ENCODE measurements at places on chromosomes 7 and 10.

DNA sequence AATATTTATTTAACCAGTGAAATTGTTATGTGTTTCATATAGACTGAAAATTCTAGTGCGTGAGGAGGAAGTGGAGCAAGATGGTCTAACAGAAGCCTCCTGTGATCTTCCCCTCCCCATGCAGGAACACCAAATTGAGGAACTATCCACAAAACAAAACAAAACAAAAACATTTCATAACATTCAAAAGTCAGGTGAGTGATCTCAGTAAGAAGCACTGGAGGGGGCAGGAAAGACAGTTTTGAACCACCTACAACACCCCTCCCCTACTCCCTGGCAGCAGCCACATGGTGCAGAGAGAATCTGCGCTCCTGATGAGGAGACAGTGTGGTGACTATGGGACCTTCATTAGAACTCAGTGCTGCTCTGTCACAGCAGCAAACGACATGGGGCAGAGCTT is 221.9 kb upstream of the SEMA3C start:
- no peak for DNase-seq

- no peak for DNase-seq
Observed at GRCh38 chr7:114631249-114631822, 216.7 kb downstream of the FOXP2 start.

DNA sequence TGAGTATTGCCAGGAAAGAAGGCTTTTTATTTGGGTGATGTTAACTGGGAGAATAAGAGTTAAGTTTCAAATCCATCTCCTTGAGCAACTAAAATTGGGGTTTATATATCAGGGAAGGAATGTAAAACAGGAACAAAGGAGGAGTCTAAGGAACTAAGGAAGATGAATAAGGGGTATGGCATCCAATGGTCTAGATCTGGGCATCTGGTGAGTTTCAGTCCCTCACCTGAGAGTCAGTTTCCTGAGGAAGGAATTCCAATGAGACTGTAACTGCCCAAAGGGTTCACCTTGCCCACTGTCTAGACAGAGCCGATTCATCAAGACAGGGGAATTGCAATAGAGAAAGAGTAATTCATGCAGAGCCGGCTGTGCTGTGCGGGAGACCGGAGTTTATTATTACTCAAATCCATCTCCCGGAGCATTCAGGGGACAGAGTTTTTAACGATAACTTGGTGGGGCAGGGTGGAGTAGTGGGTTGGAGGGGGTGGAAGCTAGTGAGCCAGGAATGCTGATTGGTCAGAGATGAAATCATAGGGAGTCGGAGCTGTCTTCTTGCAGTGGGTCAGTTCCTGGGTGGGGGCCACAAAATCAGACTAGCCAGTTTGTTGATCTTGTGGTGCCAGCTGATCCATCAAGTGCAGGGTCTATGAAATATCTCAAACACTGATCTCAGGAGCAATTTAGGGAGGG is 188.3 kb upstream of the STK17A start:
- DNase-seq = no peak

DNA sequence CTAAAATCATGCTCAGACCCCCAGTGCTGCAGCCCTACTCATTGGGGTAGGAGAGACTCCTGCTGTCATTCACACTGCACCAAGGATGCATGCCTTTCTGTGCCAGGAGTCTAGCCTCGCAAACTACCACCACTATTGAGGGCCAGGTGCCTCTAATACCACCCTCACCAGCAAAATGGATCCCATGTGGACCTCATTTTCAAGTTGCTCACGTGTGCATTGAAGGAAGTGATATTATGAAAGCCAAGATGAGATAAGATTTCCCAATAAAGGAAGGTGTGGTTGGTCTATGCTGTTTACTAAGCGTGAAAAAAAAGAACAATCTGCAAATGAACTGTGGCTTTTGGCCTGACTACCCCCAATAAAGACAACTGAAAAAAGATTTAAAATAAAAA is 7.2 kb upstream of the LAMTOR4 start:
- no peak for DNase-seq

GRCh38 chr10:34177445-34177844 is 637.7 kb downstream of the PARD3 start:
- no peak for DNase-seq

- no peak for DNase-seq
Observed at GRCh38 chr7:24755541-24756407, 1.5 kb downstream of the GSDME start.

DNA sequence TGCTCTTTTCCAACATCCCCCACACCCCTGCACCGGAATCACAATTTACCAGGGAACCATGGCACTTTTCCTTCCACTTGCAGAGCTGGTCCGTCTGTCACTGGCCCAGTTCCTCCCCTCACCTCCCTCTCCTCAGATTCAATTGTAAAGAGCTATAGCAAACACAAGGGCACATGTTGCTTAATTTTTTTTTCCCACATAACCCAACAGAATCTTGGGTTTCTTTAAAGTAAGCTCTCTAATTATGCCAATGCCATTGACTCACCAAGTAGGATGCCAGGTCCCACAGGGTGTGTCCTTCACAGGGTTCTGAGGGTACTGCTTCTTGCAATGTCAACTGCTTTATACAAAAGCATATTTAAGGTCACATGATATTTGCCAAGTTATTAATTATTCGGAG is 262.2 kb downstream of the AUTS2 start:
- no peak for DNase-seq

- no peak for DNase-seq
Observed at GRCh38 chr7:35781200-35781701, 19.6 kb upstream of the SEPTIN7 start.

DNA sequence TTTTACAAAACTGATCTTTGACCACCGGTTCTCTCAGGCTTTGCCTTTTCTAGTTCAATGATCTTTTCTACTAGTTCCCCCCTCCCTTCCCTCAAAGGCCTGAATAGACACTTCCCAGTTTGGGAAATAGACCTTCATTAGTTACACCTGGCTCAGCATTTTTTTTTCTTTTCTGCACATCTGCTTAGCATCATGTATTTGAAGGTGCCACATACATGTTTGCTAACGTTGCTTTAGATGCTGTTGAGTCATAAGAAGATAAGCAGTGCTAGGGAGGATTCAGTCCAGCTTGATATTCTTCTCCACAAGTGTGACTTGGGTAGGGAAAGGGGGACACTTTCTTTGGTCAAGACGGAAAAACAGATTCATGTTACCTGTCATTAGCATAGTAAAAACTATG is 78.3 kb downstream of the BICC1 start:
- no peak for DNase-seq

DNA sequence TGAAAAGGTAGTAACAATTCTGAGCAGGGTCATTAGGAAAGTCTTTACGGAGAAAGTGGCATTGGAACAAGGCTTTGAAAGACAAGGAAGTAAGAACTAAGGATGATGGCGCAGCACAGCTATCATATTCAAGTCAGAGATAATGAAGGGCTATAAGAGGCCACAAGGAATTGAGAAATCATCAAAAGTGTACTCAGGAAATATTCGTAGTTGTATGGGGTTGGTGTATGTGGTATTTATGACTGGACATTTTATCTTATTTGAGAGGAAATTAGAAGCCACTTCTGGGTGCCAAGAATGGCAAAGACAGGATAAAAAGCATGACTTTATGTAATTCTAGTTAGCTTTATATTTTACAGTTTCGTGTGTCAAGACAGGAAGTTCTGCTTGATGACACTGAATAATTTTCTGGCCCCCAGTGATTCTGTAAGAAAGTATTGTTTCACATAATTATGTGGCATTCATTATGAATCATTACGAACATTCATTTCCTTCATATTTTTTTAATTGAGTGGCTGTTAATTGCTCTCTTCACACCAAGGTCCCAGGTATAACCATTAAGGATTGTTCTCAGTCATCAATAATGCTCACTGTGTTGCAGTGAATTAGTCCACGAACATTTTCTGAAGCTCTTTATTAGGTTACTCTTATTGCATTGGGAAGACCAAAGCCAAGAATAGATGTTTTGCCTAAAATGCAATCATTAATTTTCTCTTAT is 244.3 kb downstream of the PHF14 start:
- DNase-seq = no peak

DNA sequence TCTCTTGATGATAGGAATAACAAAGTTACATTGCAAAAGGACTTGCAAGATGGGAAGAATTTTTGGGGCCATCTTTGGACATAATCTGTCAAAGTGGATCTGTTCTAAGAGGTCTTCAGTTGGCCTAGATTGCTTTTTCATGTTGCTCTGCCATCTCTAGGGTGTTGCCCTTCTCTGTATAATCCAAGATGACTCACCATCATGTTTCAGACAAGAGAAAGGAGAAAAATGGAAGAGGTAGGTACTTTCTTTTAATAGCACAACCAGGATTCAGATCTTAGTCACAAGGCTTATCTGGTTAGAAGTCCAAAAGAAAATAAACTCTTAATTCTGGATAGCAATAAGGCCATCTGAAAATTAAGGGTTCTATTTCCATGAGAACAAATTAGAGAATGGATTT is 38.7 kb upstream of the FOXP2 start:
- DNase-seq = no peak

DNA sequence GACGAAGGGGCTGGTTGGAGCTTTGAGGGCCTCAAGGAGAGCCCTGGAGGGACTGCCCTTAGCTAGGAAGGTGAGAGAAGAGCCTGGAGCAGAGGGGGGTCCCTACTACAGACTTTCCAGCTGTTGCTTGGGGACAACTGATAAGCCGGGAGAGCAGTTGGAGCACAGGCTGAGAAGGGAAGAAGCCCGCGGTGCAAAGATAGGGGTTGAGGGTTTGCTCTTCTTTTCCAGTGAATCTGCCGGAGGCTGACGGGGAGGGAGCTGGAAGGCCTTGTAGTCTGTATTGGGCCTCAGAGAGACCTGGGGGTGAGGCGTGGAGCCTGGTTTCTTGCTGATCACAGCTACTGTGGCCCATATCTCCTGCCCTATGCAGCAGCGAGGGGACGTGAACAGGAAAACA is 23.7 kb downstream of the CYP26A1 start:
- no peak for DNase-seq

GRCh38 chr10:2284071-2284470 is 546.7 kb upstream of the ADARB2 start:
- DNase-seq = no peak

DNA sequence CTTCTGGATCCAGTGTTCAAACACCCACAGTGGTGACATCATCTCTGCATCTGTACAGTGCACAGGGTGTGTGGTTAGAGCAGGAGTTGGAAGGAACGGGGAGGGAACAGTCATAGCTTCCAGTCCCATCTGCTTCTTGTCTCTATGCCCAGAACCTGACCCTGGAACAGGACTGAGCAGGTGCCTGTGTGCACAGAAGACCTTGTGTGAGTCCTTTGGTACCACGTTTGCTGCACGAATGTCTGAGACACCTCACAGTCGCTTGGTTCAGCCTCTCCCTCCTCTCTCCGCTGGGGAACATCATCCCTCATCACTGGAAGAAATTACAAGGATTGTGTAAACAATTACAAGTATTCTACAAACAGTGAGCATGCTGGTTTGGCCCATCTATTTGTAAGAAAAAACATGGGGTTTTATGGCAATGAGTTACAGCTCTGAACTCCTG is 243.0 kb upstream of the KLF6 start:
- DNase-seq = no peak

DNA sequence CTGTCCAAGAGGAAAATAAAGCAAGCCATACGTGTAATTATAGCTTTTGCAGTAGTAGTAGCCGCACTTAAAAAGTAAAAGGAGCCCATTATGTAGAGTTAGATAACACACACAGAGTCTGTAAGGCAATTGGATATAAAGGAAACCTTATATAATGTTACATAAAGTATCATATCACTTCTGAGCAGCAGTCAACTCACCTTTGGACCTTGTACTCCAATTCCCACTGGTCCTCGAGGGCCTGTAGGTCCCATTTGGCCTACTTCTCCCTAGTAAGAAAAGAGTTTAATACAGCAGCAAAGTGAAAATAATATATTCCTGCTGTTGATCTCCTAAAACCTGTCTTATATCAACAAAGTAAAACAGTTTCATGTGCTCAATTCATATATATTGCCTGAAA is 83.6 kb downstream of the COL28A1 start:
- no peak for DNase-seq

- no peak for DNase-seq
Observed at GRCh38 chr10:110522365-110522988, 24.8 kb downstream of the DUSP5 start.

DNA sequence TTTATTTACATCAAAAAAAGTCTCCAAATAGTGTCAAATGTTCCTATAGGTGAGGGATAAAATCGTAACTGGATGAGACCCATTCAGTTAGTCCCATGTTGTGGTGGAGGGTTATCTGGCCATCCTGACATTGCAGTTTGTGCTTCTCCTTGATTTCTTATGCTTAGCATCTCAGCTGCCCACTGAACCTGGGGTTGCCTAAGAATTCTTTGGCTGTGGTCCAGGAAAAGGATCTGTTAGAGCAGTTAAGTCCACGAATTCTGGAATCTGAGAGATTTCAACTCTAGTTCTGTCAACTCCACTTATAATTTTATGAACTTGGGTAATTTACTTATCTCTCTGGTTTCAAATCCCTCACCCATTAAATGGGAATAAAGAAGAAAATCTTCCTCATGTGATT is 1673.4 kb downstream of the REEP3 start:
- no peak for DNase-seq

DNA sequence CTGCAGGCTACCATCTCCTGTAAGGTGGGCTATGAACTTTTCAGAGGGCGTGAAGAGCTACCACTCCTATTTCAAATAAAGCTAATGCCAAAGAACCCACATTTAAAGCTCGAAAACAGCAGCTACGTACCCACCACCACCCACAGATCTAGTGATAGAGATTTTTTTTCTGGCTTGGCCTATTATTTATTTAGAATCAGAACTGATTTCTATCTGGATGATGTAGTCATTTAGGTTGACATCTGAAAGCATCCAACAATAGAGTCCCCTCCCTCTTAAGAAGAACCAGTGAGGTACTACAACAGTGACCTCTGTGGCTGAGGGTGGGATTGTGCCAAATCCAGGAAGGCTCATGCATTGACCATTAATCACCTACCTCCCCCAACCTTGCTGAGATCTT is 113.8 kb upstream of the ADO start:
- DNase-seq = no peak

DNA sequence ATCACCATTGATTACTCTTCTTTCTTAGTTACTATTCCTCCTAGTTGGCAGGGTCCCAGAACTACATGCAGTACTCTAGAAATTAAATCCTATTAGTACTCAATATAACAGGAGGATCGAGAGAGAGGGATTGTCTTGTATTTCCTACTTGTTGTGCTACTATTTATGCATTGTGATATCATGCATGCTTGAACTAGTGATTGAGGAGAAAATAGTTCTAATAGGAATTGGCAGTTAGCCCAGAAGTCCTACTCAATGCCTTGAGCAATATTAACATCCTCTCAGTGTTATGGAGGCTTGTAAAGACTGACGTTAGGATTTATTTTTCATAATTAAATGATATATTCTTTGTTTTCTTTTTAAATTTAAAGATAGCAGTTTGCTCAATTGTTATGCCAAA is 67.4 kb downstream of the FOXP2 start:
- no peak for DNase-seq

GRCh38 chr10:123571978-123572377 is 94.2 kb upstream of the GPR26 start:
- no peak for DNase-seq

DNA sequence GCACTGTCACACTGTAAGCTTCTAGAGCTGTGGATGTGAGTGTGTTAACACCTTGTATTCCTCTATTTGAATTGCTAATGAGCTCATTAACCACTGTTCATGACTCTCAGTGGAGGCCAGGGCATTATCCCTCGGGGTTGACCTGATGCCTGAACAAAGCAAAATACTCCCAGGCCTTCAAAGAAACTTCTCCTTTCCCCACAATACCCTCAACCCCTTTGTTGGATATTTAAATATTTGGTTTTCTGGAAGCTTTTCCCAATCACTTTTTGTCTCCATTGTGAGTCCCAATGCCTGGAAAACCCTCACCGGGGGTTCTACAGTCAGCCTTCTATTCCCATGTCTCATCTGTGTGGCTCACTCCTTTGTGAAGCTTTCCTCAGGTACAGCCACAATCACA is 780.1 kb downstream of the PHTF2 start:
- no peak for DNase-seq
